ENCODE measurements at places on chromosomes 16 and 17.

DNA sequence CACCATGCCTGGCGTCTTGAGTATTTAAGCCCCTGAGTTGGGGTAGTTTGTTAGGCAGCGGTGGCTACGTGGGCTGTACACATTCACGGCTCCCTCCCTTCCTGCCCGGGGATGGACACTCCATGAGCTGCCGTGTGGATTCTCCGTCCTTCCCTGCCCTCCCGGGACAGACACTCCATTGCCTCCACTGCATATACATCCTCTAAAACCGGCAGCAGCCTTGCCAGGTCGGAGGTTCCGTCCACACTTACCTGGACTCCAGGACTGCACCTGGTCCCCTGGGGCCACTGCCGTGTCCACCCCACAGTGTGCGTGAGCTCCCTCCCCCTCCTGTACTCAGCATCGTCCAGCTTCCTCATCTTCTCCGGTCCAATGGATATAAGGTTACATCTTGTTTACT lies 3.5 kb upstream of the SPATA2L start:
- no peak for DNase-seq

GRCh38 chr16:27429330-27429871 lies 27.4 kb downstream of the IL21R start:
- no peak for DNase-seq

DNA sequence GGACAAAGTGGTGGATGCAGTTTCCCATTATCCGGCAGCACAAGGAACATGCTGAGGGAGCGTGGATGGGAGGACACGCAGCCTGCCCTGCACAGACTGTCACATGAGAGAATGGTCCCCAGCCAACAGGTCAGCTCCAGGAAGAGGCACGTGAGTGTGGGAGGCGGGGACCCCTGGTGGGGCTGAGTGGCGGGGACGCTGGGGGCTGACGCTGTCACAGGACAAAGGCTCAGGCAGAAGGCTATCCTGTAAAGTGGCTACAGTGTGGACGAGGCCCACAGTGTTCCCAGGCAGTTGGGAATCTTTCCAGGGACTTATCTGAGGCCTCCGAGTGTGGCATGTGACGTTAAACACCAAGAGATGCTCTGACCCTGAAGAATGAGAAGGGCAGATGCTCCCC lies 30.4 kb downstream of the MBTPS1 start:
- DNase-seq, result peak; percentile 37

DNA sequence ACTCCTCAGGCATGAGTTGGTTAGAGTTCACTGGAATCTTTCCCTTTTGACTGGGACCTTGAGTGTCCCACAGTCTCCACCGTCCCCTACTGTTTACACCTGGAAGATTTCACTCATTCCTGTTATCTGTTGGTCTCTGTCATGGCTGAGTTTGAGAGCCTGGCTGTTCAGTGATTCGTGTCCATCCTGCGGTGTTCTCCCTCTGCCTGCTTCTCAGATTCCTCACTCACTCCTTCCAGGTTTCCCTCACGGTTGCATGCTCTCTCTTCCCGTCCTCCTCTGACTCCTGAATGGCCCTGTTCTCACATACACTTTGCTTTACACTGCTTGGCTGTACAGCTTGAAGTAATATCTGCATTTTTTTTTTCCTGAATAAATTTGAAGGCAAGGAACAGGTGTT lies 24.5 kb downstream of the OR1D5 start:
- DNase-seq, result no peak

GRCh38 chr17:40936437-40936971 lies 942 bp downstream of the KRT23 start:
- DNase-seq, result peak; percentile 42

DNA sequence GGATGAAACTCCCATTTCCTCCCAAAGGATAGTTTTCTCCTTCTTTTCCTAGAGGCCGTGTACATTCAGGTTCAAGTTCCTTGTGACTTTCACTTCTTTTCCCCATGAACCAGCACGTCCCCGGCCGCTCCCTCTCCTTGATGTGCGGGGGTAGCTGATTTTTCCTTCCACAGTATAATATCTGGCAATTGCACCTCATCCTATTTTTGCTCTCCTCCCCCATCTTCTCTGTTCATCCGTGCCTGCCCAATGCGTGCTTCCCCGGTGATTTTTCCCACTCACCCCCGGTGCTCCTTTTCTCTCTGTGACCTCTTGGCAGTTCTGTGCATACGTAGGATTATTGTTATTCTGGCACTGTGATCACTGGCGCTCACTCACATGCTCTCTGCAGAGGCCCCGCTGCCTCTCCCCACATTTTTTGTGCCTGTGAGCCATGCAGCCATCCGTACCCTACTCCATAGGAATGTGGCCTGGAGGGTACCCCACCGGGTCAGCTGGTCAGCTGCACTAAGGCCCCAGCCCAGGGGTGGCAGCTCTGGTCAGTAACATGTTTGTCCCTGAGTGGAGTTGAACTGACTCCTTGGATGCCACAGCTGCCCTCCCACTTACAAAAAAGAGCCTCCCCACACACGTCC lies 100.0 kb downstream of the NTN1 start:
- DNase-seq, result peak; percentile 12

DNA sequence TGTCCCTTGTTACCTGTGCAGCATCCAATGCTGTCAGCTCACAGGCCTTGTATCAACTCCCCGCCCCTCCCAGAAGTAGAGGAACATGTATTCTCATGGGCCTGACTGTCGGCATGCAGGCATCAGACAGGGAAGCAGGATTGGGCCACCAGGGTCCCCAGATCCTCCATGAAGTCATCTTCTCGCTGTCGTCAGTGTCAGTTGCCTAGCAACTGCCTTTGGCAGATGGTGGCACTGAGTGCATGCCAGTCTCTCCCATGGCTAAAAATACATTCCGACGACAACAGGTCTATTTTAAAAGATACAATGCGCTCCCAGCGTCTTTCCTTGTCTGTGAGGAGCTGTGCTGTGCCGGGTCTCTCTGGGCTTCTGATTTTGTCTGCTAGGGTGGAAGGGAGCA lies 36.8 kb upstream of the CES5A start:
- DNase-seq, result no peak

DNA sequence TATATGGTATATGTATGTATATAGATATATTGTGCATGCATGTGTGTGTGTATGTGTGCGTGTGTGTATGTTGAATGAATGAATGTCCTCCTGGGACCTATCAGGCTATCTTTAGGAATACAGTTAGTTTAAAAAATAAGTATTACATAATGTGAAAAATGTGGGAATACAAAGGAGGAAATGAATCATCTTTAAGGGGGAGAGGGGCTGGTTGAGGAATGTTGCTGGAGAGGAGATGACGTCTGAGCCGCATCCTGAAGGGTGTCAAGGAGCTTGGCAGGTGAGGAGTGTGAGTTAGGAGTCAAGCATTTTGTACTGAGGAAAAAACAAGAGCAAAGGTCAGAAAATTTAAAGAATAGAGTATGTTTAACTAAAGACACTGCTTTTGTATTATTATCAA lies 62.4 kb upstream of the NLK start:
- no peak for DNase-seq

GRCh38 chr16:58329135-58329534 lies 34.3 kb upstream of the PRSS54 start:
- peak; percentile 66 for DNase-seq

DNA sequence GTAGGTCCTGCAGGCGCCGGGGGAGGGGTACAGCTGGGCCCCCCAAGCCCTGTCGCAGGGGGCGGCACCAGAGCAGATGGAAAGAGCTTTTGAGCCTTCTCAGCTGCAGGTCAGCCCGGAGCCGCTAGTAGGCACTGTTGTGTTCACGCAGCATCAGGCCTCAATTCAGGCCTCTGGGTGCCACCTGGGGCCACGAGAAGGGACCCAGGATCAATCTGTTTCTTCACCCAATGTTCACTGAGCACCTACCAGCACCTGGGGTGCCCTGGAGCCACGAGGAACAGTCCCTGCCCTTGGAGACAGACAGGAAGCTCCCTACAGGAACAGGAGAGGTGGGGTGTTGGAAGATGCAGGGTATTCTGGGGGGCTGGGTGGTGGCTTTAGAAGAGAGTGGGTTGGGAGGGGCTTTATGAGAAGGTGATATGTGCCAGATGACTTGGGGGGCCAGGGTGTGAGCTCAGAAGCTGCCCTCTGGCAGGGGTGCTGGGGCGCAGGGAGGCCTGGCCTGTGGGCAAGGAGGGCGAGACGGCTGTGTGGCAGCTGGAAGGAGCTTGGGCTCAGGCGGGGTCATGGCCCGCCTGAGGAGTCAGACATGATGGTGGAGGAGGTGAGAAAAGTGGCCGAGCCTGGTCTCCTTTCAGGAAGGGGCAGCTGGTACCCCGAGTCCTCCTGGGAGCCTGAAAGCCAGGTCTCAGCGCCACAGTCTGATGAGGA lies 121.9 kb upstream of the GSE1 start:
- DNase-seq, result peak; percentile 43

DNA sequence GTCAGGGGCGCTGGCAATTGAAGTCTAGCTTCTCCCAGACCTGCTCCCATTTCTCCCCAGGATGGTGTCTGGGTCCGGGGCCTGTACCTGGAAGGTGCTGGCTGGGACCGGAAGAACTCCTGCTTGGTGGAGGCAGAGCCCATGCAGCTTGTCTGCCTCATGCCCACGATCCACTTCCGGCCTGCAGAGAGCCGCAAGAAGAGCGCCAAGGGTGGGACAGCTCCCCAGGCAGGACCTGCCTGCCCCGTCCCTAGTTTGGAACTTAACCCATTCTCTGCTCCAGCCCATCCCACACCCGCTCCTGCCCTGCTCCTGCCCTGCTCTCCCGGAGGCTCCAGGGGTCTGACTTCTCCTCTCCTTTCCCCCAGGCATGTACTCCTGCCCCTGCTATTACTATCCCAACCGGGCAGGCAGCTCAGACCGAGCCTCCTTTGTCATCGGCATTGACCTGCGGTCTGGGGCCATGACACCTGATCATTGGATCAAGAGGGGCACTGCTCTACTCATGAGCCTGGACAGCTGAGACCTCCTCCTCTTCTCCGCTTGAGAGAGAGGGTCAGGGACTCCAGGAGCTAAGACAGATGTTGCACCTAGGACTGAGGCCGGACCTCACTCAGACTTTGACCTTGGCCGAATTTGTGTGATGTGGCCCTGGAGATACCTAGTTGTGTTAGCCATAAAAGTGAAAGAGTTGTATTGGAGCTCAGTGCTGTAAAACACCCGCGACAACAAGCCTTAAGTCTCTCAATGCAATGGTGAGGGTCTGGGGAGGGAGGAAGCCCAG lies 814 bp upstream of the KDM6B start:
- DNase-seq, result no peak

DNA sequence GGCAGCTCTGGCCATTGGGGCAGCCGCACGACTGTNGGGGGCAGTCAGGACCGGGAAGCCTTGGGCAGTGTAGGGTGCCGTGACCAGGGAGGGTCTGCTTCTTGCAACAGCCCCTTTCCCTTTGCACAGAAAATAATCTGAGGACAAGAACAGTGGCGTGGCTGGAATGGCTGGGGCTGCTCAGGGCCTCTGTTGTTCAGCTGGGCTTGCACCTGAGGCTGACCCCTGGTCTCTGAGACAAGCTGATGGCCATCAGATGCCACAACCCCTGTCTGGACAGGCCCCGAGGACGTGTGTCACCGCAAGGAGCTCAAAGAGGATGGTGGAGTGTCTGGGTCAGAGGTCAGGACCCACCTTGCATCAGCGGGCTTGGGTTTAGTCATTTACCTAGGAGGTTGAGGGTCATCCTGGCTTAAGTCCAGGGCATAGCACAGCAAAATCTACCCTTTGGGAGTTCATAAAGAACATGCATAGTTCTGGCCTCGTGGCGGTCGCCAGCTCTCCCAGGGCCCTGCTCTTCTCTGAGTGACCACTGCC lies 46.9 kb downstream of the METRNL start:
- no peak for DNase-seq

GRCh38 chr17:13140750-13141149 lies 122.9 kb upstream of the ELAC2 start:
- peak; percentile 7 for DNase-seq

GRCh38 chr16:1193825-1194581 lies 31.1 kb downstream of the TPSG1 start:
- no peak for DNase-seq

Data from NB4 (cell line).